ENCODE measurements at places on chromosomes 3 and 15.
A peak's percentile ranks its signal among the peaks of the same experiment; 100 is the strongest.

- DNase-seq, result no peak
Observed at GRCh38 chr3:31659246-31659645, 126.5 kb downstream of the STT3B start.

- DNase-seq, result peak; percentile 73
Observed at GRCh38 chr3:40456940-40457823, at the start of gene RPL14. Gene RPL14, plus strand, starts transcription at chr3:40457339. Its CDS starts 133 bp downstream, at chr3:40457472.

- no peak for DNase-seq
Observed at GRCh38 chr3:32431481-32431880, 39.8 kb downstream of the CMTM7 start.

GRCh38 chr15:49946681-49947080, 172.4 kb downstream of the ATP8B4 start:
- no peak for DNase-seq

DNA sequence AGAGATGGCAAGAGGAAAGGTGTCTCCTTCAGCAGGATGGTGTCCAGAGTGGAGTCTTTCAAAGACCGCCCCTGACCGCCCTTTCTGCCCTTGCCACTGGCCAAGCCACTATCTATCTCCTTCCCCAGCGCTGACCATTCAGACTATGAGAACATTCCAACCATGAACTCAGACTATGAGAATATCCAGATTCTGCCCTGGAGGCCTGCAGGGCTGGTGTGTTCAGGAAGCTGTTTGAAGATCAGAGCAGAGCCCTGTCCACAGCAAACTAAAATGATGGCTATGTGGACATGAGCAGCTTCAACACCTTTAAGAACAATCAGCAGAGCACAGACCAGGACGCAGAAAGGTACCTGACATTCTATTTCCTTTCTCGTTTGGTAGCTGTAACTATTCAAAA, 57.3 kb upstream of the WNT7A start:
- no peak for DNase-seq

DNA sequence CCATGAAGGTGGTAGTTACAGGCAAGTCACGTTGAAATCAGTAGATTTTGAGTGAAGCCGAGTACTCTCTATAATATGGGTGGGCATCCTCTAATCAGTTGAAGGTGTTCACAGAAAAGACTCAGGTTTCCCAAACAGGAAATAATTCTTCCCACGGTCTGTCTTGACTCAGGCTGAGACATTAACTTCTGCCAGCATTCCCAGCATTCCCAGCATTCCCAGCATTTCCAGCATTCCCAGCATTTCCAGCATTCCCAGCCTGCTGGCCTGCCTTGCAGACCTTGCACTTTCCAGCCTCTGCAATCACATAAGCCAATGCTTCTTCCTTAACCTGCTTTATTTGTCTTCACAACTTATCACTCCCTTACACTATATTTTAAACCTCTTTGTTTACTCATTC, 542.3 kb upstream of the ROBO2 start:
- DNase-seq, result no peak

GRCh38 chr15:51444112-51444511, 102.7 kb downstream of the GLDN start:
- no peak for DNase-seq

- no peak for DNase-seq
Observed at GRCh38 chr3:131036200-131036816, 9.6 kb downstream of the NEK11 start.

DNA sequence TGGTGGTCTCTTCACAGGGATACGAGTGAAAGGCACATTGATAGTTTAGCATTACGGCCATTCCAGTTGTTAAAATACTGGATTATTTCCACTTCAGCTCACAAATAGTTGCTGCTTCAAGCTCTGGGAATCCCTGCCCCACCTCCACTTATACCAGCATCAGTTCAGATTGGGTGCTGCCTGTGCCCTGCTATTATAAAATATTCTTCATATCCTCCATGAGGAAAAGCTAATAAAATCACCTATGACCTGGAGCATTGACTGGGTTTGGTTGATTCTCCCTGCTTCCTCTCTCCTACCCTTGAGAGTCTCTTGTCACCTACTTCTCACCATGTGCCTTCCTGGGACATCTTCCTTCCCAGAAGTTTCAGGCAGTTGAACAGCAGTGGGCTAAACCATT, 529.0 kb downstream of the MCTP2 start:
- DNase-seq, result no peak

GRCh38 chr3:8954938-8955763, 8.1 kb downstream of the RAD18 start:
- peak; percentile 14 for DNase-seq

Measured in GM19239 (cell line).